ENCODE measurements at places on chromosomes 7 and 10. TPM values are rescaled to one million over a fixed set of nuclear protein-coding genes. Genes with fewer than 3 reads are reported as not detected.
A peak's percentile ranks its signal among the peaks of the same experiment; 100 is the strongest.

DNA sequence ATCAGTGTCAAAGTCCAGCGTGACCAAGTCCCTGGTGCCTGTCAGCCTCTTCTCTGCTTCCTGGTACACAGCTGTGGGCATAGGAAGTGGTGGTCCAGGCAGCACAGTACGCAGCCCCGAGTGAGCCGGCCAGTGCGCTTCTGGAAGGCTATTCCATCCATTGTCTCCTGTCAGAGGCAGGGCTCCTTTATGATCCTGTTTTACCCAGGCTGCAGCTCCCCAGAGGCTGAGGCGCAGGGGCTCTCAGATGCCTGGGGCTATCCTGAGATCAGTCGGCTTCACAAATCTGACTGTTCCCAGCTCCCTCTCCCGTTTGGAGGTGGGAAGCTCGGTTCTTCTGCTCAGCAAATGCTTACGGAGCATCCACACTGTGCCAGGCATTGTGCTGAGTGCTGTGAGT is 70.3 kb downstream of the LANCL2 start:
- no peak for DNase-seq

DNA sequence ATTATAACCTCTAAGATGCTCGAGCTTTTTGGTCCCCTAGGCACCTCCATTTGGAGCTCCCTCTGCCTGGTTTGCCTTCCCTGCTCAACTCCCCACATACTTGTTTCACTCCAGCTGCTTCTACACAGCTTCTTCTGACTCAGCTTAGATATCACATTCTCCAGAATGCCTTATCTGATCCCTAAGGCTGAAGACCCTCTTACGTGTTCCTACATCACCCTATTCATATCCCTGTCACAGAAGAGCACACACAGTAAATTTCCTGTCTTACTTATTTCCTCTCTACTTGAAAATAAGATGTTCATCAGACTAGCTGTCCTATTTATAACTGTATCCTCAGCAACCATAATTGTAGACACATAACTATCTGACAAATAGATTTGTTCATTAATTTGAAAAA is 61.3 kb upstream of the RNF148 start:
- DNase-seq: no peak

DNA sequence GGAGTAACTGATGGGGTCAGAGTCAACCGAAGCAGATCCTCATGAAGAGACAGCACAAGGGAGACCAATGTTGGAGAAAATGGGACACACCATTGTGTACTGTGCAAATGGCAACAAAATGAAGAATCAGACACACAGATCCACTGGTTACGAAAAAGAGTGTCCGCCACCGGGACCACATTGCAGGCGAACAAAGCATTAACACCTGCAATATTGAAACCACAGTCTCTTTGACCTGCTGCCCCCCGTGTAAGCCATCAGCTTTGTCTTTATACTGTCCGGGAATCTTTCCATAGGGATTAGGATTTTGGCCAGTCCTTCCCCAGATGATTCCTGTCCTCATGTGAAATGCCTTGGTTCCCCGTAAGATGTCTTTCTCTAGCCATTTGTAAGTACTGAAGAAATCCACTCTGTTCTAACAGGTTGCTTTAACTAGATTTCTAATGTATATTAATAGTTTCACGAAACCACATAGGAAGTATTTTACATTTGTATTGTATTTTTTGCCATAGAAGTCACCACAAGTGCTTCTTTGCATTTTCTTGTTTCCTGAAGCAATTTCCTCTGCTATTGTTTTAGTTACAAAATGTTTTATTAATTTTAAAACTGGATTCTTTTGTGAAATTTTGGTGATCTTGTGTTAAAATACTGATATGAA is 140.8 kb upstream of the NFE2L3 start:
- DNase-seq: no peak

- DNase-seq: no peak
Measured at GRCh38 chr10:113362645-113363091, 190.2 kb upstream of the HABP2 start.

DNA sequence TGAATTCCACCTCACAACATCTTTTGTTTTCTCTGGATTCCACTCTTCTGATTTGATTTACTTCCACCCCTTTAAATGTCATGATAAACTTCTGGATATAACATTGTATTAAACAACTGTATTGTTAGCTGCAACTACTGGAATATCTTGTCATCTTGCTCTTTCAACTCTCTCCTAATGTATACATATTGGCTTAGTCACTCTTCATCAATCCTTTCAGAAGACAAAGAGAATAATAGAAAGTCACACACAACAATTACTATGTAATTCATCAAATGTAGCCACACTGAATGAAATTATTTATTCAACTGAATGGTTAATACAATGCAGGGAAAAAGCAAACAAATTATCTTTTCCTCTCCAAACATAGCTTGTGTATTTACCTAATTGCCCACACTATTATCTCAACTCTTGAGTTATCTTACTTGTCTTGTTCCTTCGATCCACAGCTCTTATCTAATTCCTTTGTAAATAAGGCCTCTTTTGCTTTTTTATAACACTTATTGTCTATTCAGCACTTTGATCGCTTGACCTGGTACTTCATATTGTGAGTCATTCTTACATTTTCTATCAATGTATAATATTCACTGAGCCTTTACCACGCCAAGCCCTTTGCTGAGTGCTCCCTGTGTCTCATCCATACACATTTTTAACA is 16.7 kb downstream of the SEMA3A start:
- DNase-seq: no peak

DNA sequence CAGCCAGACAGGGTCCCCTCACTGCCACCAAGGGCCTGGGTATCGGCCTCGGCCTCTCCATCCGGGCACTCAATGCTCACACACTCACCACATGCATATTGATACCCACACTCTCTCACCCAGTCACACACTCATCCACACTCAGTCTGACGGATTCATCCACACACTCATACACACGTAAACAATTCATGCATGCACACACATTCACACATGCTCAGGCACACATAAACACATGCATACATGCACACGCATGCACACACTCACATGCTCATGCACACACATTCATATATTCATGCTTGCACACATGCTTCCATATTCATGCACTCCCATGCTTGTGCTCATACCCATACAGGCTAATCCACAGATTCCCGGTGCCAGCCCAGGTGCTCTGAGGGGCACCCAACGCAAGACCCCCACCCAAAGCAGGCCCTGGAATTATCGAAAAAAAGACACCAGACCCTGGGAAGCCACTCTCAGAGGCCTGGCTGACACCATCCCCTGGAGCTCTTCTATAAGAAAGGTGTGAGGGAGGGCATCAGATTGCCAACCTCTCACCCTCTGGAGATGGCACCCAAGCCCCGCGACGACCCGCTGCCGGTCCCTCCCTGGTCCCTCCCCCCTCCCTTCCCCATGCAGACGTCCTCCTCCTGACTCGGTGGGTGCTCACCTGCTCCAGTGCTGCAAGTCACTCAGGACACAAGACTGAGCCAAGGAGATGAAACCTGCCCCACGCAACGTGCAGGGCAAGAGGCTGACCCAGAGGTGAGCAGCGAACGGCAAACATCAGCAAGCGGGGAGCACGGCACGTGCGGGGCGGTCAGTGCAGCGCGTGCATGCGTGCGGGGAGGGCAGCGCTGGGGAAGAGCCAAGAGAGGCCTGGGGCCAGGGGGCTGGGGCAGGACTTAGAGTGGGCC is 15.2 kb downstream of the STK32C start:
- no peak for DNase-seq

GRCh38 chr10:80552151-80552646 is 14.5 kb downstream of the SH2D4B start:
- peak; percentile 72 for DNase-seq

- no peak for DNase-seq
Measured at GRCh38 chr7:78443811-78444210, 645.2 kb downstream of the PHTF2 start.

GRCh38 chr10:11849911-11850310 is 26.8 kb downstream of the PROSER2 start:
- no peak for DNase-seq

GRCh38 chr10:132550366-132551092 is 12.9 kb downstream of the INPP5A start:
- DNase-seq: peak; percentile 25

DNA sequence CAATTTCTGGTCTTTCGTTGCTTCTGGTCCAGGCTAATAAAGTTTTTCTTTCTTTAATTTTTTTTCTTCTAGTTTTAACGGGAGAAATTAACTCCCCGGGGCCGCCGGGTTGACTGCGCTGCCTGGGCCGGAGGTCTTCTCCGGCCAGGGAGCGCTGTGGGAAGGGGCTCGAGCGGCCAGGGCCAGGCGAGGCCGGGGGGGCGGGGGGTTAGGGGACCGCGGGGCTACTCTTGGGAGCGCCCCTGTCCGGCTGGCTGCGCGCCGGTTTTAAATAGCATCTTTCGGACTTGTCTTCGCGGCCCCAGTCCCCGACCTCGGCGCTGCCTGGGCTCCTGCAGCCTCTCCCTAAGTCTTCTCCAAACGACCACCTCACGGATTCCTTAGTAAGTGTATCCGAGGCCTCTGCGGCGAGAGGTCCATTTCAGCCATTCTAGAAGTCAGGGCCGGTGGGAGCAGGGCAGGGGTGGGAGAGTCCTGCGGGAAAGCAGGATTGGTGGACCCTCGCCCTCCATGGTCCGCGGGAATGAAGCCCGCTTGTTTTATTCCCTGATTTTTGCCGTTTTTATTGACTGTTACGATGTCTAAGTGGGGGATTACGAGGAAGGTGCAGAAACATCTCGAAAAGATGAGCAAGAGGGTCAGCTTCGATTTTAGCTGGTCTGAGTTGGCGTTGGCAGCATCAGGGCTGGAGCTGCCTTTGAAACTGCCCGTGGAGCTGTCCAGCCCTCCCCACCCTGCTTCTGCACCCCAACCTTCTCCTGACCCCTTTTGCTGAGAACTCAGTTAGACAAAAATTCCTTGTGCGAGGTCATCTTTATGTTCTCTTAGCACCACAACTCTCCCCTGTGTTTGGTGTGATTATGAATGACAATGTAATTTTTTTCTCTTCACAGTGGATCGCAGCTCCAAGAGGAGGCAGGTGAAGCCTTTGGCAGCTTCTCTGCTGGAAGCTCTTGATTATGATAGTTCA is 555 bp downstream of the PHF14 start:
- peak; percentile 43 for DNase-seq

DNA sequence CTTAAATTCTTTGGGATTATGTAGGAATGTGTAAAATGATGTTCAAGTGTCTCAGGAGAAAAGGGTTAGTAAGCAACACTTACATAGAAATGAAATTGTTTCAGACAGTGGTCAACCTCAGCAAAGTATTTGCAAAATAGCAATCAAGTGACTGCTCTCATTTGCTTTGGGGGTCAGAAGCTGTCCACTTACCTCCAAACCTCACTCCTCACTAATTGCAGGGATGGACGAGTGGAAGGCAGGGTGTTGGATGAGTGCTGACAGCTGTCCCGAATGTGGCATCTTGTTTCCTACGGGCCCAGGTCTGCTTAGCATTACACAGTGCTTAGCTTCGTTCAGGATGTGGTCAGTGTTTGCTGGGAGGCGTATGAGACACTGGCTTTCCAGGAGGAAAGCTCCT is 437.0 kb downstream of the SUGCT start:
- DNase-seq: no peak

DNA sequence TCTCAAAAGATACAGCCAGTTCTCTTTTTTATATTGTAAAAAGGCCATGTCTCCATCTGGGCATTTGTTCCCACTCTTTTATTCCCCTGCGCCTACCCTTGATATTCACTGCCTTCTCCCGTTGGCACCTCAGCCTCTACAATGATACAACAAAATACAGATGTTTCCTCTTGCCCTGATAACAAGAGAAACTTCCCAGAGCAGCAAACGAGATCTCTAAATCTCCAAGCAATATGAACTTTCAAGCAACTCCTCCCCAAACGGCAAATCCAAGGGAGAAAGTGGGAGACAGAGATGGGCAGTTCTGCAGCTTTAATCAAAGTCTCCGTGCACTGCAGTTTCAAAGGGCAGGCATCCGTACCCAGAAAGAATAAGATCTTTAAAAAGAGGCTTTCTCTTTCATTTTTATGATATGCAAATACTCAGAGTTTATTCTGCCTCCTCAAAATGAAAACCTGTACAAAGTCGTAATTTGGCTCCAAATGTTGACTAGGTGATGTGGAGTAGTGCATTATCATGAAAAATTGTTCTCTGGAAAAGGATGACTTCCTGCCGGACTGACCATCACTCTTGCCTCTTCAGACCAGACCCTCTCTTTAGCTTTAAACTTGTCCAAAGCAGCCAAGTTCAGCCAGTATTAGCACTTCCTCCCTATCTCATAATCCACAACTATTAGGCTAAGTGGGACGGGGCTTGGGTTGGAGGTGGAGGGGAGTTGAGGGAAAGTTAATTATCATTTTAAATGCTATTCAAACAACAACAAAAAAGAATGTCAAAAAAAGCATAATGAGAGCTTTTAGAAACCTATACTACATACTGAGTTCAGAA is 682 bp downstream of the HGF start:
- DNase-seq: no peak

DNA sequence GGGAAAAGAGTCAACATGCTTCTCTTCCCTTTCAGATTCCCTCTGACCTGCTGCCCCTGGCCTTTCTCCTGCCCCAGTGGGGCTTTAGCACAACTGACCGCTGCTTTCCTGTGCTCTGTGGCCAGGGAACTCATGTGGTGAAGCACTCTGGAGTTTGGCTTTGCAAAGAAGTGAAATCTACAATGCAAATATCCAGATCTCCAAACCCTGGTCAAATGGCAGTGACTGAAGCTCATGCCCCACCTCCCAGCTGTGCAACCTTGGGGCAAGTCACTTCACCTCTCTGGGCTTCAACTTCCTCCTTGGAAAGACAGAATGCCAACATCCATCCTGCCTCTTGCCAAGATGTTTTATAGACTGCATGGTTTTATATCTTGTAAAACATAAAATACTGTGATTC is 157.8 kb downstream of the NEURL1 start:
- no peak for DNase-seq

Gene NME8
- not detected for total RNA-seq

Gene FKBP6
- not detected for total RNA-seq

Gene PRLHR
- not detected for total RNA-seq

Gene H2BK1
- total RNA-seq: not detected

Measured in left colon (tissue), 2 donors.